Cortex of kidney (tissue), 1 donor: ENCODE measurements at places on chromosomes 6 and 20.

- no peak for DNase-seq
These were observed 512.8 kb upstream of the JARID2 start for GRCh38 chr6:14732844-14733757.

DNA sequence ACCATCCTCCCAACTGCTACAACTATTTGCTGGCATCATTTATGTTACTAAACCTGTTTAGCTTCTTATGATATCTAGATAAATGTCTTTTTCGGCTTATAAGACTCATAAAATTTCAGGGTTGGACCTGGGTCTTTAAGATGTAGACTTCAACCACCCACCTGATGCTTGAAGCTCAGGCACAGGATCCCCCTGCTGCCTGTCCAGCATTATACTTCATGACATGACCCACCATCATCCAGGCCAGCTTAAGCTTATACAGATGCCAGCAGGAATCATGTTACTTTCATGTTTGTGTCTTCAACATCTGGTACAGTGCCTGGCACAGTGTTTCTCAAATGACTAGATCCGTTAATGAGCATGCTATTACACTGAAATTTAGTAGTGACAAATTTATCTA, 47.4 kb downstream of the SLC17A5 start:
- no peak for DNase-seq

DNA sequence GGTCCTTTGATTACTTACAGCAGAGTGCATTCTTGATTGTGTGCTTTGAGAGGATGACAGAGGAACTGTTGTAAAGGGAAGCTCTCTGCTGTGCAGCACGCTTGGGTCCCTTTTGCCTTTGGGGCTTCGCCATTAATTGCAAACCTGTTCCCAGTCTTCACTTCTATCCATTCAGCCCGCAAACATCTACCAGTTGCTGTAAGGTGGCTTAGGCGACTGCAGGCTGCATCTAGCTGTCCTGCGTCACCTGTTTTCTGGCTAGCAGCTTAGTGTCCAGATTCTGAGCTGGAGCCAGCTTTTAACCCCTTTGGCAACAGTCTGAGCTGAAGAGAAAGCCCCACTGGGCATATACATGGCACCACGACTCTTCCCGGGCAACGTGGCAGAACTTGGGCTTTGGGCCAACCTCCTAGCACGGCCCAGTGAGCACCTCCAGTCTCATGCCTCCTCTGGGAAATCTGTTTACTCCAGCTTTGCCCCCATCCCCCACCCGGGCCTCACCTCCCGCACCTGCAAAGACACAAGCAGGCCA, 2.5 kb upstream of the FASTKD5 start:
- DNase-seq, result no peak

- DNase-seq, result no peak
These were observed 99.1 kb upstream of the ISM1 start for GRCh38 chr20:13121840-13122515.

DNA sequence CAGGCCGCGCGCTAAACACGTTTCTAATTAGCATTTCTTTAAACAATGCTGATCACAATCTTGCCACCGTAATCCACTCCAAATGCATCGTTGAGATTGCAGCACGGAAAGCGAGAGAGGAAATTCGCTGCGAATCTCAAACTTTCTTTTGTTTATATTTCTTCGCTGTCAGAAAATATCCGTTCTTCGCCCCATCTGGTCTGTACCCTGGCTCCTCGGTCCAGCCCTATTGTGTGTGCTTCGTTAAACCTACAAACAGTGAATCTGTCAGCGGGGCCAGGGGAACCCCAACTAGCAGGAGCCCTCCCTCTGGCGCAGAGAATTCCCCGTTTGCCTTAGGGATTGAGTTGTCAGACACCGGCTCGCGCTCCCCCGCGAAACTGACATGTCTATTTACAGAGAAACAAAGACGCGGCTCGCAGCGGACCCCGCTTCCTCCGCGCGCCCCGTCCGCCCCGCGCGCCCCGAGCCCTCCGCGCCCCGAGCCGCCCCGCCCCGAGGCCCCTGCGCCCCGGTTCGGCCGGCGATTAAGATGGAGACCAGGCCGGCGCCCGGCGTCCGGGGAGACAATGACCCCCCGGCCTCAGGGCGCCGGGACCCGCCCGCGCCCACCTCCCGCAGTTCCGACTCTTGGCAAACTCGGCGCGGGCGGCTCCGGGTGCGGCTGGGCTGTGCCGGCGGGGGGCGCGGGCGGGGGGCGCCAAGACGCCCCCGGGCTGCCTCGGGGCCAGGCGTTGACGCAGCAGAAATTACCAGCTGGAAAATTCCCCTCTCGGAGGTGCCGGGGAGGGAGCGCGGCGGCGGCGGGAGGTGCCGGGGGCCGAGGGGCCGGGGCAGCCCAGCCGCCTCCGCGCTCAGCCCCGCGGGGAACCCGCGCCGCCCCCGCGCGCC, 874 bp downstream of the ZBTB46 start:
- DNase-seq, result no peak

DNA sequence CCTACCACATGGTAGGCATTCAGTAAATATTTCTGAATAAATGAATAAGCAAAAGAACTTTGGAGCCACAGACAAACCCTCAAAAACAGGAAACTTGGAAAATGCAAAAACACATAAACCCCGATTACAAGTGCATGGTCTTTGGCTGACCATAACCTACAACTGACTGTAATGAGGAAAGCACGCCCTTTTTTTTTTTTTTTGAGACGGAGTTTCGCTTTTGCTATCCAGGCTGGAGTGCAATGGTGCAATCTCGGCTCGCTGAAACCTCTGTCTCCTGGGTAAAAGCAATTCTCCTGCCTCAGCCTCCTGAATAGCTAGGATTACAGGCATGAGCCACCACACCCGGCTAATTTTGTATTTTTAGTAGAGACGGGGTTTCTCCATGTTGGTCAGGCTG, 11.9 kb upstream of the LATS1 start:
- no peak for DNase-seq

GRCh38 chr20:46118481-46119020, 437 bp downstream of the CD40 start:
- DNase-seq, result no peak

DNA sequence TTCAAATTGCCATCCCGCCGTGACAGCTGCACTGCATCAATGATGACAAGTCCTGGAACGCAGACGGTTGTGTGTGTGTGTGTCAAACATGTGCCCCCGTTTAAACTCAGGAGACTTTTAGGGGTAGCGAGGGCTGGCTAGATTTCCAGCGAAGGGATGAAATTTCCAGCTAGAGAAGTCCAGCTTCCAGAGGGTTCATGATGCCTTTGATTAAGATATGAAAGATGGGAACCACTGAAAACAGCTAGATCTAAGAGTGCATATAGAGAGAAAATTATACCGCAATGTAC, 644 bp downstream of the KIZ start:
- no peak for DNase-seq

DNA sequence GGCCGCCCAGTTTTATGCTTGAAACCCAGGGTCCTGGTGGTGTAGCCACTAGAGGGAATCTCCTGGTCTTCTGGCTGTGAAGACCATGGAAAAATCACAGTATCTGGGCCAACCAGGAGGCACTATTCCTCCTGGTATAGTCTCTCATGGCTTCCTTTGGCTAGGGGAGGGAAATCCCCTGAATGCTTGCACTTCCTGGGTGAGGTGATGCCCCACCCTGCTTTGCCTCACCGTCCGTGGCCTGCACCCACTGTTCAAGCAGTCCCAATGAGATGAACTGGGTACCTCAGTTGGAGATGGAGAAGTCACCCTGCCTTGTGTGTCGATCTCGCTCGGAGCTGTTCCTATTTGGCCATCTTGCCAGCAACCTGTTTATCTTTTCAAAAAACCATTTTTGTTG, 10.1 kb upstream of the ZNF337 start:
- DNase-seq, result no peak

GRCh38 chr6:151690303-151690702, 117.2 kb upstream of the ESR1 start:
- no peak for DNase-seq

- DNase-seq, result no peak
These were observed 66.2 kb upstream of the SNX9 start for GRCh38 chr6:157756708-157757429.

GRCh38 chr6:79984261-79984660, 20.2 kb upstream of the TTK start:
- no peak for DNase-seq

DNA sequence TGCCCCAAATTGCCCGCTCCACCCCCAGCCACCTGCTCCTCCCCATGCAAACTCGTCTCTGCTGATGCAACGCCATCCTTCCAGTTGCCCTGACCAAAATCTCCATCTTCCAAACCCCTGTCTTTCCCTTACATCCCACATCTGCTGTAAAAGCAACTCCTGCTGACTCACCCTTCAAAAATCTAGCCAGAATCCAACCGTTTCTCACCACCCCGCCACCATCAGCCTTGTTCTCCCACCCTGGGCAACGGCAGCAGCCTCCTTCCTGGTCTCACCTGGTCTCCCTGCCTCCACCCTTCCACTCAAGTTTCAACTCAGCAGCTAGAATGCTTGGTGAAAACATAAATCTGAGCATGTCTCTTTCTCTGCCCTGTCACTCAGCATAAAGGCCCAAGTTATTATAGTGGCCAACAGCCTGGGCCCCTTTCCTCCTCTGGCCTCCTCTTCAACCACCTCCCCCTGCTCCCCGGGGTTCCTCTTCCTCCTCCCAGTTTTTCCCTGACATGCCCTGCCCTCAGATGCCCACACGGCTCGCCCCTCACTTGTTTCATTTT, 7.2 kb upstream of the SYNJ2 start:
- DNase-seq, result no peak

- DNase-seq, result no peak
These were observed 271.4 kb downstream of the ALDH8A1 start for GRCh38 chr6:134678436-134678889.

DNA sequence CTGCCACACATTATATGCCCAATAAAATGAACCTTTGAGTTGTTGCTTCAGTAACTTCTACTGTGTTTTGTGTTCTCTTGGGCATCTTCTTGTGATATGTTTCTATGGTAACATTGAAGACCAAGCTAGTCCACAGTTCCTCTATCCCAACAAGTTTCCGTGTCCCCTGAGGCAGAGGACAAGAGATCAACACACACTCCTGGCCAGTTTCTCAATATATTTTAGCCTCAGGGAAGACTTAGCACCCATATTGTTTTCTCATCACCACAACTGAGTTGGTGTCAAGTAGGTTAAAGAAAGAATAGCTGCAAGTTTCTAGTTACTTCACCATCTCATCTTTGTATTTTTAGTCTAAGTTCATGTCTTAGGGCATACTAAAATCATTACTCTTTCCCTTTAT, 277.5 kb downstream of the UST start:
- no peak for DNase-seq

DNA sequence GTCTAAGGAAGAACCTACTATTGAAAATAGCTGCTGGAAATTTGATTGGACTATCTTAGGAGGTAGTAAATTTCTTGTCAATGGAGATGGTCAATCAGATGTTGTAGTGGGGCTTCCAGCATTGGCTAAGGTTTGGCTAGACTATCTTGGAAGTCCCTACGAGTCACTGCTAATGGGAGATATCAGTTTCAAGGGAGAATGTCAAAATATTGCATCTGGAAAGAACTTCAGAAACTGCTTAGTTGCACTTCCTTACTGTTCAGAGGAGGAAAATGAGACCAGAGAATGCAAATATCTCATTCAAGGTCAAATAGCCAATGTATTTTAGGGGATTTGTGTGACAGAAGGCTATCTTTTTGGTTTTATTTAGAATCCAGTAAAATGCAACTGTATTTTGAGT, 53.5 kb upstream of the CCN2 start:
- DNase-seq, result no peak

DNA sequence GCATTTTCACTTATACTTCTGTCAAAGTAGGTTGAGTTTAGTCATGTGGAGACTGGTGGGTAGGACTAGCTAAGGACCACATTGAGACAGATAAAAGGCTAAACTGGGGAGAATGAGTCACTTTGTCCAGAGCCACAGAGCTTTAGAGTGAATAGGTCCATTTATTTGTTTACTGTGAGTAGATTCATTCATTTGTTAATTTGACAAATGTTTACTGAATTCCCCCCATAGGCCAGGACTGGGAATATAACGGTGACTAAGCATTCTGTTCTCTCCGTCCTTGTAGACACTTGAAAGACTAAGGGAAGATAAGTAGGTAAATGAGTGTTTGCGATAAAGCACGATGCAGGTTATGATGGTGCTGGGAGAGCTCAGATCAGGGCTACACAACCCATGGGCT, 699.7 kb upstream of the ID4 start:
- DNase-seq, result no peak

DNA sequence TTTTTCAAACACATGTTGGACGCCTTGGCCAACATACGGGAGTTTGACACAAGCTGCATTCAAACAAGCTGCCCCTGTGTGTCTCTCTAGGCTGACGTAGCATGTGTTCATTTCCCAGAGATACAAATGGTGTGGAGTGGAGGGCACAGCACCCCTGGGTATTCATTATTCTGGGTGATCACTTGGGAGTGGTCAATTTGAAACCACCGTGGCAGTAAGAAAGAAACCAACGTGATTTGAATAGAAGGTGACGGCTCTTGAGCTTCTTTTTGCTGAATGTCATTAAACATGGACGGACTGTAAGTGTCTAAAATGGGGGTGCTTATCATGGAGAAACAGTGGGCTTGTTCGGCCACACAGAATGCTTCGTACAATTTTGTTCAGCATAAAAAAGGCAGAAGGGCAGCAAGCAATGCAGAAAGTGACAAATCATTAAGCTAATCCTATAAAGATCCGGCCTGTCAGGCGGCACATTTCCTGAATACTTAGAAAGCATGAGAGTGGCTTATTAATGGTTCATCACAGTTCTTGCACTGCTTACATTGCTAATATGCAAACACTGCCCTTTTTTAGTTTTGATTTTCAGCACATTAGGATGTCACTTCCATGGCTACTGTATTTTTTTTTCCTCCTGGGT, 1261.9 kb upstream of the CITED2 start:
- DNase-seq, result no peak

DNA sequence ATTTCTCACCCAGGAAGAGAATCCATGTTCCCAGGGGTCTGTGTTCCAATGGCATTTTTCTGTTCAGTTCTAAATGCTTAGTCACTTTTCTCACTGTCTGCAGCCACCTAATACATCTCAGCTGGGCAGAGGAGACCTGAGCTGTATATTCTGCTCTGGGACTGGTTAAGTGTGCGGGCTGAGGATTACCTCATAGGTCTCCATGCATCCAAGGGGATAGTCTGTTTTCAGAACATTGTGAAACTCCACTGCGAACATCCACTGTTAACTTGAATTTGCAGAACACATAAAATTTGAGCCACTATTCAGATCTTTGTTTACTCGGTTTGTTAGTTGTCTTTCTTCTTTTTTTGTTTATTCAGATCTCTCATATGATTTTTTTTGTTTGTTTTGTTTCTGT, 947.1 kb downstream of the TFAP2A start:
- no peak for DNase-seq

DNA sequence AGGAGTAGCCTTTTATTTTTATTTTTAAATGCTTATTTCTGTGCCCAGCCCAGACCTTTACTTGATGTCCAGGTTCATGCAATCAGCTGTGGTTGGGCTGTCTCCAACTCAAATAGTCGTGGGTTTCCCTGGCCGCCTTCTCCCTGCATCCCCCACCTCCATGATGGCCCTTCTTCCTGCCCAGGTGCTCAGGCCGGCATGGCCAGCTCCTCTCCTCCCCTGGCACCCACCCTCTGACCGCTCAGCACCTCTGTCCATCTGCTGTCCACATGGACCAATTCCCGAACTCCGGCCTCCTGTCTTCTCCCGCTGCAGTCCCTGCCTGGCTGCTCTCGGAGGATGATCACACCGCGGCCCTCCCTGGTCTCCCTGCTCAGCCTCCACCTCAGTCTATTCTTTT, 81.2 kb upstream of the SULF2 start:
- DNase-seq, result no peak
